ENCODE measurements at places on chromosomes 12 and 14.
A peak's percentile ranks its signal among the peaks of the same experiment; 100 is the strongest.

GRCh38 chr14:54922598-54922997 lies 20.0 kb upstream of the GCH1 start:
- no peak for DNase-seq

DNA sequence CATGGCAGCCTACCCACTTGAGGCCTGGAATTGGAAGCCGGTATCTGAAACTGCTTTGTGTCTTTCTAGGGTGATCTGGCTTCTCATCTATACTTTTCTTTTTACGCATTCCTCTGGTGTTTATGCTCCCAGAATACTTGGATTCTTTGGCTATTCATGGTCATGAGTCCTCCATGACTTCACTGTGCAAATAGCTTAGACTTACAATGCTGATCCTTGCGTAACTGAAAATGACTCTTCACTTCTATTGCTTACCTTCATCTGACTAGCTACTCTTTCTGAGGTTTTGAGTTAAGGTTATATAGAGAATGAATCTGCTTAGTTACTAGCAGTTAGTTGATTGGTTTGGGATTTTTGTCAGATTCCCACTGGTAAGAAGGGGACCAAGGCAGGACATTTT lies 121.7 kb upstream of the NOVA1 start:
- peak; percentile 26 for DNase-seq

- DNase-seq = no peak
These were observed 88.0 kb upstream of the TMEM132C start for GRCh38 chr12:128178966-128179365.

DNA sequence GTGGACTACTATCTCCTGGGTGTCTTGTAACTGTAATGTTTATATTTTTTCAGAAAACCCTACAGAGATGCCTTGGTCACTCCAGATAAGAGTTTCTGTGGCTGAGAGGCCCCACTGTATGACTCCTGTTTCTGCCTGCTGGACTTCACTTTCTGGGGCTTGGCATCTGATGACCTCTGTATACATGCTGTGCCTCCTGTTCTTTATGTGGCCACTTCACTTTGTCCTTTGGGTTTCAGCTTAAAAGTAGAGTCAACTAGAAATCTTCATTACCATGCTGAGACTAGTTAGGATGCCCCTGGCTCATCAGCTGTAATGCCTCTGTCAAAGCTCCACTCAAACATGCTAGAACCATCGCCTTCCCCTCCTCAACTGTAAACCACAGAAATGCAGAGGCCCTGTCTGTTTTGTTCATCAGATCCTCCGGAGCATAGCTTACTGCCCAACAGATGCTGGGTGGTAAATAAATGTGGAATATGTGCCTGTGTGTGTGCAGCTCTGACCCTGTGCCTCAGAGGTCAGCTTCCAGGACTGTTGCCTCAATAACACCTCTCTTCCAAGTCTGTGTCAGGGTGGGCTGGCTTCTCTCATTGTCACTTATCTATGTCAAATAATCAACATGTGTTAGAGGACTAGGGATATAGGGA lies 25.5 kb downstream of the ZNF664 start:
- DNase-seq = no peak

DNA sequence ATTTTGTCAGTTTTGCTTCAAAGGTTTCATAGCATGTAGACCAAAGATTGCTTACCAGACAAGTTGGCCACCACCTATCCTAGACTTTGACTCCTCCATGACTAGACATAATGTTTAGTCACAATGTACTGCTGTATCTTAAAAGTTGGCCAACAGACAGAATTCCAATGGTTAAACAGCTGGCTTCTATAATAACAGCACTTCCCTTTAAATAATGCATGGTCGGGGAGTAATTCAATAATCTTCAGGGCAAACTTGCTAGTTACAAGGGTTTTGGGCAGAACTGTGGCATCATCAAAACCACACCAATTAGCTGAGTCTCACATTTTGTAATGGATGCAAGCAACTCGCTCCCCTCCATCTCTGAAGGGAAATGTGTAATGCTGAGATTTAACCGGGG lies 56.9 kb downstream of the IGF1 start:
- DNase-seq = no peak

GRCh38 chr12:123813349-123813748 lies 51.2 kb downstream of the DNAH10 start:
- DNase-seq = no peak

DNA sequence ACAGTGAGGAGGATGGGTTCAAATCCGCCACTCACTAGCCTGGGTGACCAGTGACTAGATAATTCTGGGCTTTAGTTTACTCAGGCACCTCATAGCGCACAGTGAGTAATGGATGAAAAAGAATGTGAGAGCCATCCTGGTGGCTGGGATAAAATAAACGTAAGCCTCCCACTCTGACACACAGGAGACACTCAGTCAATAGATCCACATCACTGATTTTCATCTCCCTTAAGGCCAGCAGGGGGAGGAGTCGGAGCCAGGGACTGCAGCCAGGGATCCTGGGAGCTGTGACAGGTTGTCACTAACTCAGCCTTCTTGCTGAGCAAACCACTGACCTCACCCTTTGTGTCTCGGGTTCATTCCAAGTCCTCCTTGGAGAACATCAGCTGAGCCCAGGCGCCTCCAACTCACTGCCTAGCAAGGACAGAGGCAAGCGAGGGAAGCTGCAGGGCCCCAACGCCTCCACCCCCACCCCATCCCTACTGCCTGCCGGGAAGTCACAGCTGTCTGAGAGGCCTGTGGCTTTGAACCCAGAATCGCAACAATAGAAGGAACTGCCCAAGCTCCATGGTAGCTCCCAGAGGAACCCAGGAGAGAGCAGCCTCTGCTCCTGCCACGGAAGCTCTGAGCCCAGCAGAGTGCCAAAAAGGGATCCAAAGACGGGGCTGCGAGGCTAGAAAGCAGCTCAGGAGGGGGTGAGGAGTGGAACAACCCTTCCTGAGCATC lies 30.7 kb downstream of the PXN start:
- peak; percentile 58 for DNase-seq

DNA sequence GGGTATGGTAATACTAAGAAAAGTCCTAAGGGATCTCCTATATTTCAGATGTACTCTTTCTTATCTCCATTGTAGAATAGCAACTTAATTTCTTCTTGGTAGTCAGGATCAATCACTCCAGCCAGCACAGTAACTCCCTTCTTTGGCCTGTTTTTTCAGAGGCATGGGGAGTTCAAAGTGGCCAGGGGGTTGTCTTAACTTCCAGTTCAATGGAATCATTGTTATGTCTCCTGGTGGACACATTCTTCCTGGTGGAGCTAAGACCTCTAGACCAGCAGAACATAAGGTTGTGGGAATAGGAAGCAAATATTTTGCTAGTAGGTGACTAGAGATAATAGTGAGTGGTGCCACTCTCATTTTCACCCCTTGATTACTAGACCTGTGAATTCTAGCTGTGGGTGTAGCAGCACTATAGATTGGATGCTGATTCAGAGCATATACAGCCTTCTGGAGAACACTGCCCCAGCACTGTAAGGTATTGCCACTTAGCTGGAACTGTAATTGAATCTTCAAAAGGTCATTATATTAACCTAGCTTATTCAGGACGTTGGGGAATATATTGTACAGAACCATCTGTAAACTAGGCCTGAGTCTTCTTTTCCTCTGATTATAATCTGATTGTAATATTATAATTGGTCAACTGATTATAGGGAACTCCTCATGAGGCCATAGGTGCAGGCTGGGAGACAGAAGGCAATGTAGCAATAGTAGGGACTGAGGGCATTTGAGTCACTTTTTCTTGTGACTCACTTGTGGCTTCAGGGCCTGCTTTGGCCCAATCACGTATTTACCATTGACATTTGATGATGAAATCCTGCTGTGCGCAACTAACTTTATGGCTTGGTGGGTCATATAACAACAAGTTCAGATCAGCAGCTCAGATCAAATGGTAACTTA lies 60.2 kb upstream of the ATP2B1 start:
- DNase-seq = peak; percentile 17

GRCh38 chr14:93682459-93682858 lies 105.8 kb downstream of the PRIMA1 start:
- no peak for DNase-seq

GRCh38 chr14:76760331-76761135 lies 735 bp upstream of the VASH1 start:
- no peak for DNase-seq

DNA sequence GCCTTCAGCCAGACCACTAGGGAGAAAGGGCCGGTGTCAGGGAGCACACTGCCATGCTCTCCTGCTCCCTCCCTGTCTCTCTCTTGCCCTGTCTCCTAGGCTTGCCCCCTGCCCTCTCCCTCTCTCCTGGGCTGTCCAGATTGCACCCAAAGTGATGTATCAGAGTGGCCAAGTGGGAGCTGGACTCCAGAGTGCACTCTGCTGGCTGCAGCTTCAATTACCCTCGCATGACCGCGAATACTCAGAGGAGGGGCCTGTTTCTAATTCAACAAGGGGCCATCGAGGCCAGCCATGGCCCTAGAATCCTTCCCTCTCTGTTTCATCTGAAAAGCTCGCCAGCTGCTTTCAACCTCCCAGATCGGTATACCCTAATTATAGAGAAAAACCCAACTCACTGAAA lies 206.4 kb upstream of the FKBP4 start:
- no peak for DNase-seq

GRCh38 chr12:32503730-32504129 lies 104.4 kb downstream of the FGD4 start:
- no peak for DNase-seq

DNA sequence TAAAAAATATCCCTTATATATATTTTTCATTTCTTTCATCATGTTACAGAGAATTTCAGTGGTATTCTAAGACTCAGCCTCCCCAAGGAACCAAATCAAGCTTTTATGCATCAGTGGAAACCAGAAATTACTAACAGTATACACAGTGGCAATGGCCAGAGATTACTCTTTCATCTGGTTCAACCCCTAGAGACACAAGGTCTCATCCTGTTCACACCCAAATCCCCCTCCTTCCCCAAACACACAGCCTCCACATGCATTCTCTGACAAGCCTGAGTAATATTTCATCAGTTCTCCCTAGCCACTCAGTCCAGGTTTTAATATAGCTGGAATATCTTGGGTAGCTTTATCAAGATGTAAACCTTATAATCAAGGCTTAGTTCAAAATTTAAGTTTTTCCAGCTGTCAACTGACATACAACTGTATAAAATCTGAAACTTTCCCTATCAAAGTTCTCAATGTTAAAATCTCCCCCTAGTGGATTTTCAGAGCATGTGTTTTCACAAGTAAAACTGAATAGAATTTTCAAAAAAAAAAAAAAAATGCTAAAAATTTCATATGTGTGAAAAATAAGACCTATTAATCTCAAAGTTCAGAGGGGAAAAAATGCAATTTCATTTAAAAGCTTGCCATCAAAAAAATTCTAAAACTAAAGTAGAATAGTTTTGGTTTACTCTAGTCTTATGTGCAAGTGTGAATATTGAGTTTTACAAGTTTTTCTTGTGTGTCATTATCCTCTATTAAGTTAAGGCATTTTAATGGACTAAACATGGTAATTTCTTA lies 10.5 kb upstream of the SSTR1 start:
- DNase-seq = no peak

DNA sequence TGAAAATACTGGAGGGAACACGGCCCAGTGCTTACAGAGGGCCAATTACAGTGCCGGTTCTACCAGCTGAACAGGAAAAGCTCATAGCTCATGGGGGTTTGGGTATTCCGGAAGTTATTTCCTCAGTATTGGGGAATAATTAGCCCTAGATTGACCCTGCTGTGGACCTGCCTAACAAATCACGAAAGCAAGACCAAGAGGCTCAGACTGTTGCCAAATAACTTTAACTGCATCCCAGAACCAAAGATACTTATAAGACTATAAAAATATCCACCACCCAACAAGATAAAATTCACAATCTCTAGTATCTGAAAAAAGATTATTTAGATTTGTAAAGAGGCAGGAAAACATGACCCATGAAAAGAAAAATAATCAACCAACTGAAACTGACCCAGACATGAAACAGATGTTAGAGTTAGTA lies 8.0 kb upstream of the OR5AU1 start:
- DNase-seq = no peak

- no peak for DNase-seq
These were observed 372.2 kb downstream of the EGLN3 start for GRCh38 chr14:33578461-33579216.

DNA sequence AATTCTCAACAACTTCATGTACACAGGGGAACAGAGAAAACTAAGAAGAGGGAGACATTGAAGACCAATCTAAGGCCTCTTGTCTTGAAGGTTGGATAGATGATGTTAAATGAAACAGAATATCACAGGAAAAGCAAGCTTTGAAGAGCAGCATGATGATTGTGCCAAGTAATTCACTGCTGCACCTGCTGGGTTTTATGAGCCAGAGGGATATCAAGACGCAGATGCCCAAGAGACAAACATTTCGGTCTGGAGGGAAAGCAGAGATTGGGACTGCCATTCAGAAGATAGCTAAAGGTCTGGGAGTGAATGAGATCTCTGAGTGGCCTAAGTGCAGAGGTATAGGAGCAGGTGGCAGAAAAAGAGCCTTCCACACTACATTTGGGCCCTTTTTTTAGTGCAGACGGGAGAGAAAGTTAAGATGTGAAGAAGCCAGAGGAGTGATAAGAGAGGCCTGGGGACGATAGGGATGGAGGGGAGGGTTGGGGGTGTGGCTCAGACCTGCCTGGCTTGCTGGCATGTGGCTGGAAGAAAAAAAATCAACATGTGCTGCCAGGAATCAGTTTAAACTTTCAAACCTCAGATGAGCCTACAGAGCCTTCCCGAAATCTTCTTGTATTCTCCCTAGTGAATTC lies 200.6 kb downstream of the AEBP2 start:
- no peak for DNase-seq

DNA sequence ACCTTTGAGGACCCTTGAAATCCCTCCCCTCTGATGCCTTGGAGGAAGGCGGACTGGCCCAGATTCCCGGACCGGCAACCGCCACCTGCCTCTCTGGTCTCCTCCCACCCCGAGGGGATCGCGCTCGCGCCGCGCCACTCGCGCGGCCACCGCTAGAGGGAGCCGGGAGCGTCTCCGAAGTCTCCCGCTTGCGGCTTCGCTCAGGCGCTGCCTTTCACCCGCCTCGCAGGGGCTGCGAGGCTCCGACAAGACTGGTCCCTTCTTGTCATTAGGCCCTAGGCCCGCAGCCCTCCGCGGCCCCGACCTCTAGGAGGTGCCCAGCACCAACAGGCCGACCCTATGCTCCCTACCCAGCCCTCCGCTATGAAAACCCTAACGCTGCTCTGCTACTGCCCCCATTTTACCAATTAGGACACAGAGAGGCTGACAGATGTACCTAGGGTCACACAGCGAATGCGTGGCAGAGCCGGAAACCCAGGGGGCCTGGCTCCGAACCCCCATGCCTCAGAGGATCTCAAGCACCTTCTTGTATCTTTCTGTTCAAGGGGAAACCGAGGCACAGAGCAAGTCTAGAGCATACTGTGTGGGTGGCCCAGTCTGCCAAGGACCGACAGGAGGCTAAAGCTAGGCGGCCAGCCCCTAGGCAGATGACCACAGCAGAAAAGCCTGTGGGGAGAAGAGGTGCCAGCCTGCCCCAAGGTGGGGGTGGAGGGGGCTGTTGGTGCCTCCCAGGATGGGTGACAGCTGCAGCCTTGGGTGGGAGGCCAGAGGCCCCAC lies 21.4 kb upstream of the VSX2 start:
- DNase-seq = peak; percentile 90

- DNase-seq = no peak
These were observed 69.1 kb downstream of the VCPKMT start for GRCh38 chr14:50047274-50047676.
